ENCODE measurements at places on chromosomes 16 and 17.
A peak's percentile ranks its signal among the peaks of the same experiment; 100 is the strongest.

DNA sequence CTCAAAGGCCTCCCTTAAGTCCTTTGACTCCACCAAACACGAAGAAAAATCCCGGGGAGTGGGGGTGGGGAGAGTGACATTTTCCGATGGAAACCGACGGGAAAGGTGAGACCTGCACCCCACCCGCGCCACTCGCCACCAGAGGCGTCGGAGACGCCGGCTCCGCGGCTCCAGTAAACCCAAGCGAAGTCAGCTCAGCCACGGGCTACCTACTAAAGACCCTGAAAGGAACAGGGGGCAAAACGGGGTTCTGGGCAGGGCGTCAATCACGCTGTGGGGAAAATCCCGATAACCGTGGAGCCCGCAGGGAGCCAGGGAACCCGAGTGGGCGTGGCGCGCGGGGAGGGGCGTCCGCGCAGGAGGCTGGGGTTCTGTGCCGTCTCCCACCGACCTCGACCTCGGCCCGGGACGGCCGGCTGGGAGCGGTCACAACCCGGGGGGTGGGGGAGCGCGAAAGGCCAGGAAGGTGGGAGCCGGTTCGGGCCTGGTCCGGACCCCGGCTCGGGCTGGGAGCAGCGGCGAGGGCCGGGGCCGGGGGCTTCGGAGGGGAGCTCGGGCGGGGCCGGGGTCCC, 565 bp downstream of the WDR45B start:
- DNase-seq = peak; percentile 66

DNA sequence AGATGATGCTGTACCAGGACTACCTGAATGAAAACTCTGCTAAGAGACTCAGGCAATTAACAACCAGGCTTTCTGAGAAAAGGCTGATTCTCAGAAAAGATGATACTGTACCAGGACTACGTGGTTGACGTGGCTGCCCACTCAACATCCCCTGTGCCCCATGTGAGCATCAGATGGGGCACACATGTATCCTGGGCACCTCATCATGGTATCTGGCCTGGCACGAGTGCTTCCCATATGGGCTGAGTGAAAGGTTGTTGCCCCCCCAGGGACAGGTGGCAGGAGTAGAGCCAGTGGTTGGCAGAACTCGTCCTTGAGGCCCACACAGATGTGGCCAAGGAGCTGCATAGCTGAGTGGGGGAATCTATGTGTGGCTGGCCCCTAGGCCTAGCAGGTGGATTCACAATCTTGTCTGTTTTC, 3.5 kb upstream of the CES4A start:
- peak; percentile 84 for DNase-seq

- DNase-seq = peak; percentile 42
These were observed 781 bp downstream of the RSKR start for GRCh38 chr17:28612936-28613872.

- DNase-seq = no peak
These were observed 15.7 kb downstream of the CRLF3 start for GRCh38 chr17:30808785-30809286.

- no peak for DNase-seq
These were observed 5.1 kb downstream of the MMD start for GRCh38 chr17:55416470-55417052.

DNA sequence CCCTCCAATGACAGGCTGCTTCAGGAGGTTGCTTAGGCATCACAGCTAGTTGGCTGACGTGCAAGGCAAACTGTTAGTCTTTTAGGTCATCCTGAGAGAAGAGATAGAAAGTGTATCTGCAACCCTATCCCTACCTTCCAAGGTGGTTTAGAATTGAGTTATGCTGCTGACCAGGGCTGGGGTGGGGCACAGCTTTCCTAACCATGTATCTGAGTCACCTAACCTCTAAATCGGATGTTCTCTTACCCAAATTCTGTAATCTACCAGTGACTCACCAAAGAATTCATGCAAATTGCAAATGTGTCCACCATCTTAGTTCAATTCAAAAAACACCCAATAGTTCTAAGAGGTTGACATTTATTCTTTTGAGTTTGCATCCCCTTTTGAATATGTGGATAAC, 107.2 kb upstream of the DYNLRB2 start:
- peak; percentile 5 for DNase-seq

DNA sequence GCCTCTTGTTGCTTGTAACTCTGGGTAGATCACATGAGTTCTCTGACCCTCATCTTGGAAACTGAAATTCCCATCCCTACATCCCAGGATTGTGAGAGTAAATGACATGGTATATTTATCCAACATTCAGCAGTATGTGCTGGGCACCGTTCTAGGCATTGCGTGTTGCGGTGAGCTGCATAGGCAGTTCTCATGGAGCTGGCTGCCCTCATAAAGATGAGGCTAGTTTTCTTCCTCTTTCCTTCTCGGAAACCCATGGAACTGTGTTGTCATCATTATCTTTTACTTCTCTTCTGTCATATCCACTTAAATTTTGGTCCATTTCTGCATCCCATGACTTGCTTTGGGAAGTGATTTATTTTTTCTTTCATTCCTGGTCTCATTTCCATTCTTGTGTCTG, 17.2 kb downstream of the CMIP start:
- no peak for DNase-seq

DNA sequence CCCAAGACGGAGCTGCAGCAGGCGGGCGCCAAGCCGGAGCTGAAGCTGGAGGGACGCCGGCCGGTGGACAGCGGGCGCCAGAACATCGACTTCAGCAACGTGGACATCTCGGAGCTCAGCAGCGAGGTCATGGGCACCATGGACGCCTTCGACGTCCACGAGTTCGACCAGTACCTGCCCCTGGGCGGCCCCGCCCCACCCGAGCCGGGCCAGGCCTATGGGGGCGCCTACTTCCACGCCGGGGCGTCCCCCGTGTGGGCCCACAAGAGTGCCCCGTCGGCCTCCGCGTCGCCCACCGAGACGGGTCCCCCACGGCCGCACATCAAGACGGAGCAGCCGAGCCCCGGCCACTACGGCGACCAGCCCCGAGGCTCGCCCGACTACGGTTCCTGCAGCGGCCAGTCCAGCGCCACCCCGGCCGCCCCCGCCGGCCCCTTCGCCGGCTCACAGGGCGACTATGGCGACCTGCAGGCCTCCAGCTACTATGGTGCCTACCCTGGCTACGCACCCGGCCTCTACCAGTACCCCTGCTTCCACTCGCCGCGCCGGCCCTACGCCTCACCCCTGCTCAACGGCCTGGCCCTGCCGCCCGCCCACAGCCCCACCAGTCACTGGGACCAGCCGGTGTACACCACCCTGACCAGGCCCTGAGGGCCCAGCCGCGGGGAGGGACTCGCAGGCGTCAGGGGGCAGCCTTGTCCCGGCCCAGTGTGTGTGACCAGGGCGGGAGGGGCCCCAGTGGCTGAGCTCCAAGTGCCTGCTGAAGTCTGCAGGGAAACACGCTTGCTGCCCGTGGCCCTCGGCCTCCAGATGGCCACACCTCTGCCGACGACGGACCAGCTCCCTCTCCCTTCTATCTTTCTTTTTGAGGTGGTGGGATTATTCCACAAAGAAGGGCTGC, 3.4 kb downstream of the SOX8 start:
- no peak for DNase-seq

- no peak for DNase-seq
These were observed 207.0 kb upstream of the IRX3 start for GRCh38 chr16:54493594-54493993.

Measured in stimulated activated CD4-positive, alpha-beta T cell treated with anti-CD3 and anti-CD28 coated beads, Interleukin-15, amount 100 ng/mL, for 24 hours (primary cell).